ENCODE measurements at places on chromosomes 2 and 18.

GRCh38 chr2:214699236-214699635 is 110.2 kb downstream of the BARD1 start:
- no peak for DNase-seq

GRCh38 chr2:23692263-23692662 is 234.7 kb downstream of the ATAD2B start:
- DNase-seq = no peak

DNA sequence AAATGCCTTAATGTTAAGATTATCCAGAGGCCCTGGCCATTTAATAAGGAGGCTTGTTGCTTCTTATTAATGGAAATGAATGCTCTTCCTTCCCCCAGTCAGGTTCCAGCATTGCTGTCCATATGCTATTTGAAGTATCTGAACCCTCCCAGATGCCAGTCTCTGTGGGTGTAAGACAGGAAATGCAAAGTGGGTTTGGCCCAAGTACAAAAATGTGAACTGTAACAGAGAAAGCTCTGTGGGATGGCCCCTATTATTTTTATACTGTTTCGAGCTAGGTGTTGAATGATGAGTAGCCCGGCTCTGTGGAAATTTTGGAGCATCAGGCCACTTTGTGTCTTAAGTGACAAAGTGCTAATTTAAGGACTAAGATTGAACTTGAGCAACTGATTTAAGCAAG is 141.0 kb downstream of the UXS1 start:
- no peak for DNase-seq

DNA sequence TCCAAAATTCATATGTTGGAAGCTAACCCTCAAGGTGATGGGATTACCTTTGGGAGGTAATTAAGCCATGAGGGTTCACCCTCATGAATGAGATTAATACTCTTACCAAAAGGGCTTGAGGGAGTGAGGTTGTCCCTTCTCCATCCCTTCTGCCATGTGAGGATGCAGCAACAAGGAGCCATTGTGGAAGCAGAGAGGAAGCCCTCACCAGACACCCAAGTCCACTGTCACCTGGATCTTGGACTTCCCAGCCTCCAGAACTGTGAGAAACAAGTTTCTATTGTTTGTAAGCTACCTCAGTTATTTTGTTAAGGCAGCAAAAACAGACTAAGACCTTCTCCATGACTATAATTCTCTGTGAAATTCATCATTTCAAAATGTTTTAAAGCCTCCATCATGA is 125.7 kb downstream of the FAM124B start:
- no peak for DNase-seq

GRCh38 chr2:9204939-9205338 is 1.7 kb upstream of the ASAP2 start:
- no peak for DNase-seq

DNA sequence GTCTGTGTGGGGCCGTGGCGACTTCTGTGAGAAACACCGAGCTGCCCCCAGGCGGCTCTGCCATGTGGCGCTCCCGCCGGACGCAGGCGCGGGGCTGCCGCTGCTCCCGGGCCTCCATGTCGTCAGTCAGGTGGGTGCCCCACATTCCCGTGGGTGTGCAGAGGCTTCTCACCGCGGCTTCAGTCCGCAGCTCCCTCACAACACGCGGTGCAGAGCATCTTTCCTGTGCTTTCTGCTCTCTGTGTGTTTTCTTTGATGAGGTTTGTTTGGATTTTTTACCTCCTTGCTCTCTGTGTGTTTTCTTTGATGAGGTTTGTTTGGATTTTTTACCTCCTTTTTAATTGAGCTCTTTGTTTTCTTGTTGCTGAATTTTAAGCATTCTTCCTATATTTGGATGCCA is 13.0 kb downstream of the AQP12A start:
- DNase-seq = no peak

DNA sequence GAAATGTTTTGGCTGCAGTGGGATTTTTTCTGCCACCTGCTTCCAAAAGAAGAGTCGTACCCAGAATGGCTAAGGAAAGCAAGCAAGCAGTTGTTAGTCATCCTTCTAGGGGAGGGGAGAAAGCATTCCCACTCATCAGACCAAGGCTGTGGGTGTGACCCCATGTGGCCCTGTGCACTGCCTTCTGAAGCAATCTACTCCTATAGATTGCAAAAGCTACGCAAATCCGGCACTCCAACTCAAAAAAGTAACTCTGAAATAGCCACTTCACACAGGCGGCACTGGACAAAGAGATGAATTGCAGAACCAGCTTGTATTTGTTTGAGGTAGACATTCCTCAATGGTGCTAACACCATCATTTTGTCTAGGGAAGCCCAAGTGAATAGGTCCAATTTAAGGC is 44.3 kb downstream of the ST3GAL5 start:
- DNase-seq = no peak

GRCh38 chr2:137181370-137181769 is 416.0 kb downstream of the THSD7B start:
- no peak for DNase-seq

- DNase-seq = no peak
Observed at GRCh38 chr2:7017671-7018281, 100.6 kb downstream of the RNF144A start.

- no peak for DNase-seq
Observed at GRCh38 chr2:239519089-239519920, 118.5 kb upstream of the HDAC4 start.

DNA sequence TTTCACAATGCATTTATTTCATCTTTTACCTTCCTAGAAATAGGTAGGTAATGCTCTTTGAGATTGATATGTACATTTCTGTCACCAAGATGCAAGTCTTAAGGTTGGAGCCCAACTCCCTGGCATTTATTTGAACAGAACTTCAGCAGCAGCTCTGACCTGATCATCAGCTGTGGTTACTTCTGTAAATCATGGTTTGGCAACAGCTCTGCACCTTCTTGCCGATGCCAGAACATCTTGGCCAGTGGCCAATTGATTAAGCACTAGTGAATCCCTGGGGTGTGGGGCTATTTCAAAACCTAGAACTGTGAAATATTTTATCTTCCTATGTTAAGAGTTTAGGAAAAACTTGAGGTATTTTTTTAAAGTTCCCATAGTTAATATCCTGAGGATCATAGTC is 124.8 kb upstream of the NYAP2 start:
- DNase-seq = no peak

- DNase-seq = no peak
Observed at GRCh38 chr2:7824211-7824610, 857.6 kb upstream of the ID2 start.

Data from neural progenitor cell (in vitro differentiated cells).